ENCODE measurements at places on chromosomes 12 and 14.

GRCh38 chr12:120234643-120235368 lies 30.7 kb downstream of the PXN start:
- DNase-seq = peak; percentile 86

DNA sequence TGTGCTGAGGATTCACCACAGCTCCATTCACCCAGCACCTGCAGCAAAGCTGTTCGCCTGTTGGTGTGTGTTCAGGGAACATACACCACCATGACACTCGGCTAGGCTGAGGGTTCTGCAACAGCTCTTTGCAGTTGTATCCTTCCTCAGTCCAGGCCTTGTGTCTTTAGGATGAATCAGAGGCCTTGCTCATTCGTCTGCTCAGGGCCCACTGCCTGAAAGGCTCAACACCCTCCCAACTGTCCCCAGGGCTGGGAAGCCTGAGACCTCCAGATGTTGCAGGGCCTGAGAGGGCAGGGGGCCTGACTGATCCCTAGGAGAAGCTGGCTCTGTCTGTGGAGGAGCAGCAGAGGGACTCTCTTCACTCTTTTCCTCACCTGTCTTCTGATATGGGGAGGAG lies 11.2 kb downstream of the ZDHHC22 start:
- no peak for DNase-seq

- DNase-seq = no peak
Measured at GRCh38 chr12:66059666-66060065, 70.9 kb downstream of the LLPH start.

DNA sequence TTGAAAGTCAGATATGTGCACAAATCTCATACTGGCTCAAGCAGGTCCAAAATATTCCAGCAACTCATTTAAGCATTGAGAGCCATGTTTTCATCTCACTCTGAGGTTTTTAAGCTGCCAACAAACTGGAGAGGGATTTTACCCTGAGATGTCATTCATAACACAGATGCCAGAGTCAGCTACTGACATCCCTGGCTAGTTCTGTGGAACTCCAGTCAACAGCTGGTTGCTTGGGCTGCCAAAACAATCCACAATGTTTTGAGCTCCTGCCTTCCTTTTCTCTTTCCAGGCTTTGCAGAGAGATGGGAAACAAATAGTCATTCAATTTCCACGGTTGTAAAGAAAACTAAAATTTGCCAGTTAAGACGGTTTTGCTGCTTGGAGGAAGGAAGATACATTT lies 621.2 kb upstream of the FBXO33 start:
- DNase-seq = no peak

DNA sequence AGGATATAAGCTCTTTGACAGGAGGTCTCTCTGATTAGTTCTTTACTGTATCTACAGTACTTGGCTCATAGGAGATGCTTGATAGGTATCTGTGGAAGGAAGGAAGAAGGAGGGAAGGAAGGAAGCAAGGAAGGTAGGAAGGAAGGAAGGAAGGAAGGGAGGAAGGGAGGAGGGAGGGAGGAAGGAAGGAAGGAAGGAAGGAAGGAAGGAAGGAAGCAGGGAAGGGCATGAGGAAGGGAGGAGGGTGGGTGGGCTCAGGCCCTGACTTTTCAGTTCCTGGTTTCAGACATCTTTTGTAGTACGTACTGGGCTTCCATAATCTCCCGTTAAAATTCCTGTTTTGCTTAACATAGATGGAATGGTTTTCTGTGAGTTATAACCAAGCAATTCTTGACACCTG lies 175.0 kb upstream of the NUDT4 start:
- no peak for DNase-seq

- DNase-seq = no peak
Measured at GRCh38 chr12:105064564-105065178, 19.6 kb downstream of the ALDH1L2 start.

Data from left ventricle myocardium inferior (tissue), 1 donor.